ENCODE measurements at places on chromosomes 4 and X.

- no peak for DNase-seq
Measured at GRCh38 chr4:114549638-114550037, 49.0 kb upstream of the UGT8 start.

- no peak for DNase-seq
Measured at GRCh38 chr4:48470137-48470536, 13.0 kb upstream of the SLC10A4 start.

DNA sequence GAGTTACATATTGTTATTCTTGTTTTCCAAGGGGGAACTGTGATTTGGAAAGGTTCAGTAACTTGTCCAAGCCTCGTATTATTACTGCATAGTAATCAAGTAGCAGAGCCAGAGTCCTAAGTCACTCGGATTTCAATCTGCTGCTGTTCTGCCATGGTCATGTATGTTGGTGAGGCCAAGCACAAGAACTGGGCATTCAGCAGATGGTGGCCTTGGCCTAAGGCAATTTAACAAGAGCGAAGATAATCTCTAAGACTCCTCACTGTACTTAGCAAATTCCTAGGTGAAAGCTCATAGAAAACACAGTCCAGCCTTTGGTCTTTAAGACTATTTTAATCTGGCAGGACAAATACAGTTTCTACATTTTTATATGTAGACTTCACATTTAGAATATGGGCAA lies 64.8 kb downstream of the NDST3 start:
- DNase-seq = no peak

GRCh38 chr4:4388836-4389575 lies 2.1 kb downstream of the NSG1 start:
- no peak for DNase-seq

GRCh38 chr4:94298725-94299252 lies 43.8 kb downstream of the HPGDS start:
- DNase-seq = no peak

DNA sequence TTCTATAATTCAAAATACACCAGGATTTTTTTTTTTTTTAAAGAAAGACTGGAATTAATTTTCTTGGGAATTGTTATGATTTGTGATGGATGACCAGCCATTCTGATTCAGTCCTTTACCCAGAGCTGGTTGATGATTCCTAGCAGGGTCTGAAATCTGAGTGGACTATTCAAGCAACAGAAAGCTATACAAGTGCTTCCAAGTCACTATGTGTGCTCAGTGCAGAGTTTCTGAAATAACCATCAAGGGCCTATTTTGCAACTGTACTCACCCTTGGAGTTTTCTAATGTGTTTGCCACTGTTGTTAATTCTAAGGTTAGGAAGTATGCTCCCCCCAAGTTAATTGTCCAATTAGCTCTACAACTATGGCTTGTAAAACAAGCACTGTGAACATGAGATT lies 137.7 kb upstream of the RAPGEF2 start:
- no peak for DNase-seq

- no peak for DNase-seq
Measured at GRCh38 chr4:185654311-185654710, 119.0 kb upstream of the PDLIM3 start.

- DNase-seq = no peak
Measured at GRCh38 chrX:96449896-96450295, 234.7 kb upstream of the DIAPH2 start.

GRCh38 chr4:102008711-102009110 lies 218.2 kb downstream of the BANK1 start:
- DNase-seq = no peak

DNA sequence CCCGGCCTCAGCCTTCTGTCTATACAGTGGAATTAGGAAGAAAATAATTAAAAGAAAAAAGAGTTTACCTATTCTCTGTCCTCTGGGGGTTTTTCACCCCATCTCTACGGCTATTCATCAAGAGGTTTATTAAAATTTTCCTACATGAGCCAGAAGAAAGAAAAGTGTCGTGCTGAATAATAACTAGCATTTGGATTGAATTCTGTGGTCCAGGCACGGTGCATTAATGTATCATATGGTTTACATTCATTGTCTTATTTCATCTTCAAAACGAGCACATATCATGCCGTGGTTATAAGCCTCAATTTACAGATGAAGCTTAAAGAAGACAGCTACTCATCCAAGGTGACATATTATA lies 5.4 kb upstream of the NAA15 start:
- no peak for DNase-seq

DNA sequence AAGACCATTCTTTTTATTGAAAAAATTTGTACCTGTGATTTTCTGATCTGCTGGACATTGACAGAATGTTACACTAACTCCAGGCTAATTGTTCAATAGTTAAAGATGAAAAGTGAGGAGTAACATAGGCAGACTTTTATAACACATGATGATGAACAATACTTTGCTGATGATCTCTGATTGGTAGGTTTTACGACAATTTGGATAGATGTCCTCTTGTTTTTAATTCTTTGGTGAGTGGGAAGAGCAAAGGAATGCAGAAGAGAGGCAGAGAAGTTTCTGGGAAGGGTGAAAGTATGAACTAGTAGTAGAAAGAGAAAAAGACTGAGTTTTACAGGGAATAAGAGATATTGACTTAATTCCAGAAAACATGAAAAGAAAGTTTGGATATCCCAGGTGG lies 267.3 kb upstream of the HAND2 start:
- DNase-seq = no peak

DNA sequence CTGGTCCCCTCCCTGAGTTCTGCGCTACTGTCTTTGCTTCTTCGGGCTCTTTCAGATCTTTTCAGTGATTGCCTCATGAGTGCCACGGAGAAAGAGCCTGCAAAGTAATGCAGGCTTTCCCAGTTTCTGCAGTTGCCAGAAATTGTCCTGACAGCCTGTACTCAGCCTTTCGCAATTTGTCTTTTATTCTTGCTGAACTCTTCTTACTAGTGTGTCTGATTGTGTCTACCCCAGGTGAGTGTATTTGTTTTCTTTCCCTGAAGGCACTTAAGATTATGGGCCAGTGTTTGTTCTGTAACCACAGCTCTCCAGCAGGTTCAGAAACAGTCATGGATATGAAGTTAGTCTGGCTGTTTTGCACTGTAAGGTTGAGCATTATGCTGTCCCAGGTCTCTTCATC lies 47.1 kb downstream of the FAM193A start:
- no peak for DNase-seq

- DNase-seq = no peak
Measured at GRCh38 chr4:99099311-99099710, 10.7 kb upstream of the ADH5 start.

- DNase-seq = no peak
Measured at GRCh38 chr4:82357640-82358039, 16.2 kb downstream of the HNRNPD start.

DNA sequence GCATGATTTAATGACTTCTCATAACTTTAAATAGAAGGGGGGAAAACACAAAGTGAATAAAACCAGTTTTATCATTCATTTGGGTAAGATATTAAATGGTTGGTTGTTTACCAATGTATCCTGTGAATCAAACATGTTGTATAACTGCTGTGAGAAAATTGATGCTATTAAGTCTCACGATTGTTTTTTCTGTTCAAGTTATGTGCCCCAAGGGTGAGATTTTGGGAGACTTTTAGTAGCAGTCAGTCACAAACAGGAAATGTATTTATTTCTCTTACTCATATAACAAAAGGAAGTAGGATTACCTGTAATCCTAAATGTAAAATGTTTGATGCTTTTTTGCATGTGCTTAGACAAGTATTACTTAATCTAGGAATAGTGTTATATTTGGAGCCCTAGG lies 39.2 kb downstream of the MTHFD2L start:
- DNase-seq = no peak

DNA sequence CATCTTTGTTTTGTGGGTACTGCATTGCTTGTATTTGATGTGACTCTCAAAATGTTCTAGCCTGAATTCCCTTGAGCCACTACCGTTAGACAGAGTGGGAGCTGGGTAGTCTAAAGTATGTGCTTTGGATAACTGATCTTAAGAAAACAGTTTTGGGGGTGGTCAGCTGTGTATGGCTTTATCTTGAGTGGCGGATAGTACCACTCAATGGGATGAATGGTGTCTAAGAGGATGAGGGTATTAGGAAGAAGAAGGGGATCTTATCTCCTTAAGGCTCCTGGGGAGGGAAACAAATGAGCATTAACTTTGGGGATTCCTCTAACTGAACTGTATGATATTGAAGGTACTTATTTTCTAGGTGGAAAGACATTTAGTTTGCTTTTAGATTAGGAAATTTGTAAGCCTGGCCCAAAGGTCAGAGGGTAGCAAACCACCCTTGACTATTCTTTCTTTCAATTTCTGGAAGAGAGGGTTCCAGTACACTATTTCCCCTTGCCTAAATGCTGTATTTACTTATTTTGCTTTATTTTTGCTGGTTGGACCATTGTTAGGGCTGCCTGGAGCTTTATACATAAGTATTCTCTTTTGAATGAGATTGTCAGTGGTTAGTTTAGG lies 11.3 kb downstream of the BMP2K start:
- DNase-seq = no peak

DNA sequence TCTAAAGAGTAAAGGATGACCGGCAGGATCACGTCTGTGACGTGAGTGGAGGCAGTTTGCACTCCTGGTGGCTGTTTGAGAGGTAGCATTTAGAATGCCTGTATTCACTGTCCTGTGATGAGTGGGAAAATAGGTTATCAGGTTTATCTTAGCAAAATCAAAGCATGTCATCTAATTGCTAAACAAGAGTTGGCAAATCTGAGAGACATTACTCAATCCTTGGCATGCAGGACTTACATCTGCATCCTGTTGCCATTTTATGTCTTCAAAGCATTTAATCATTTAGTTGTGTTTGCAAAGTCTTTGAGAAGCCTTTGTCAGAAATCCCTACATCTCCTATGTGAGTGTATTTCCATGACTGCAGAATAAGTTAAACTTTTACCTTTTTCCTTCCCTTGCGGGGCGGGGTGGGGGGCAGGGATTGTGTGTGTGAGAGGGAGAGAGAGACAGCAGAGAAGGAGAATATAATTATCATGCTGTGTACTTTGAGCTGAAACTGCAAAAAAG lies 41.4 kb upstream of the MSANTD1 start:
- DNase-seq = no peak

DNA sequence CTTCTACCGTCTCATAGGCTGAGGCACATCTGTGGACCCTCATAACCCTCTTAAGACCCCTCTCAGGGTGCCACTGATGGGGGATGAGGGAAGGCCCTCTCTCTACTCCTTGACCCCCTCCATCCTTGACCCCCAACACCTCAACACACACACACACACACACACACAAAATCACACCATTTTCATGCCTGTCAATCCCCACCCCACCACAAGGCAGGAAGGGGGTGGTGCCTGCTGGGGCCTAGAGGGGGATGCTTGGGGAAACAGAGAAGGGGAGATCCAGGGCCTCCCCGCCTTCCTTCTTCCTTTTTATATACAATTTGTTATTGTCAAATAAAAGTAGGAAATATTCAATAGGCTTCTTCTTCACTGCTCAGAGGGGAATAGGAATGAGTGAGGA lies 1.2 kb upstream of the EBP start:
- no peak for DNase-seq

DNA sequence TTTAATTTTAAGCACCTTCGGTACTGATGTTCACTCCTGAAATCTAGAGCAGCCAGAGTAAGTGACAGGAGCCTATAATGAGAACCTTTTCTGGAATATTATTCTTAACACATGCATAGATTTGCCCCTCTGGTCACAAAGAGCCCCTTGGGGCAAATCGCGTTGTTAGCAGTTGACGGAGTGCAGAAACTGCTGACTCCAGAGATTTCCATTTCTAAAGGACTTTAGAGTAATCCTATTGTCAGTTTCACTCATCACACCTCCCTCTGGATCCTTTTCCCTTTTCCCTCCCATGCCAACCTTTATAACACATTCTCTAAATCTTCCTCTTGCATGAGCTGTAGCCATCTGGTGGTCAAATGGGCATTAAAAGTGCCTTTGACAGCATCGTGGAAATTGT lies 264.9 kb upstream of the PRPS2 start:
- no peak for DNase-seq

DNA sequence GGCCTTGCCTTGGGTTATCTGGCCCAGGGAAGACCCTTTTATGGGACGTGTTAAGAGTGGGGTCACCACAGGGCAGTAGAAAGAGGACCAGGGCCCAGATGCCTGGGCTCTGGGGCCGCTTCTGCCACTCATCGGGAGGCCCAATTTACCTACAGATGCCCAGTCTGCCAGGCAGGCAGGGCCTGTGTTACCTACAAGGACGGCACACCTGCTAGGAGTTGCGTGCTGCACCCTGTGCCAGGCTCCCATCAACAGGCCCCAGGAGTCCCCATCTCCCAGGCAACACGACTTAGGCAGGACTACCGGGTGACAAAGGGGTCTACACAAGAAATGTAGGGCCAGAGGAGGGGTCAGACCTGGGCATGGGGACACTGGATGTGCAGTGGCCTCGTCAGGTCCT lies 34.6 kb downstream of the WDR1 start:
- DNase-seq = no peak

Measured in stimulated activated CD4-positive, alpha-beta T cell treated with anti-CD3 and anti-CD28 coated beads, Interleukin-1b, Interleukin-23, amount 100 ng/mL, for 48 hours (primary cell).